ENCODE measurements at places on chromosomes 4 and X. TPM values are rescaled to one million over a fixed set of nuclear protein-coding genes. Genes with fewer than 3 reads are reported as not detected.

Gene PF4V1
- polyA plus RNA-seq = 6.6 TPM

Gene STK26
- polyA plus RNA-seq = 49.0 TPM

Gene LIAS
- polyA plus RNA-seq = 12.5 TPM

Gene PPBP
- polyA plus RNA-seq = 32.9 TPM

Gene GNRHR
- not detected for polyA plus RNA-seq

Gene LINC00632
- not detected for polyA plus RNA-seq

Gene POU4F2
- not detected for polyA plus RNA-seq

Gene DOCK11
- 15.4 TPM for polyA plus RNA-seq

Gene ZNF518B
- 15.5 TPM for polyA plus RNA-seq

Gene WAS
- polyA plus RNA-seq = 17.7 TPM

Gene RIPPLY1
- polyA plus RNA-seq = not detected

Gene LRRC66
- not detected for polyA plus RNA-seq

Gene GAGE12F
- not detected for polyA plus RNA-seq

Gene PPP1R2C
- not detected for polyA plus RNA-seq

Gene NDST3
- polyA plus RNA-seq = not detected

Gene CRMP1
- polyA plus RNA-seq = 1.3 TPM

Gene MXRA5
- polyA plus RNA-seq = not detected

Gene PAGE1
- not detected for polyA plus RNA-seq
